ENCODE measurements at places on chromosomes 1 and 21. TPM values are rescaled to one million over a fixed set of nuclear protein-coding genes. Genes with fewer than 3 reads are reported as not detected.

GRCh38 chr1:94888201-94888600 lies 38.7 kb downstream of the CNN3 start:
- no peak for DNase-seq
- H3K27me3 ChIP-seq, result no peaks in the 10 kb centered on the region
- H3K4me3 ChIP-seq, result no peak overlapping the region
- H3K36me3 ChIP-seq, result peaks cover 9% of the 10 kb centered on the region

GRCh38 chr1:226784081-226785049 lies 45.3 kb upstream of the ITPKB start:
- H3K27ac ChIP-seq, result no peak overlapping the region
- peaks cover 3% of the 10 kb centered on the region for H3K27me3 ChIP-seq
- H3K36me3 ChIP-seq, result no peaks in the 10 kb centered on the region
- no peak for DNase-seq
- no peak overlapping the region for H3K4me3 ChIP-seq
- peaks cover 8% of the 10 kb centered on the region for H3K4me1 ChIP-seq

DNA sequence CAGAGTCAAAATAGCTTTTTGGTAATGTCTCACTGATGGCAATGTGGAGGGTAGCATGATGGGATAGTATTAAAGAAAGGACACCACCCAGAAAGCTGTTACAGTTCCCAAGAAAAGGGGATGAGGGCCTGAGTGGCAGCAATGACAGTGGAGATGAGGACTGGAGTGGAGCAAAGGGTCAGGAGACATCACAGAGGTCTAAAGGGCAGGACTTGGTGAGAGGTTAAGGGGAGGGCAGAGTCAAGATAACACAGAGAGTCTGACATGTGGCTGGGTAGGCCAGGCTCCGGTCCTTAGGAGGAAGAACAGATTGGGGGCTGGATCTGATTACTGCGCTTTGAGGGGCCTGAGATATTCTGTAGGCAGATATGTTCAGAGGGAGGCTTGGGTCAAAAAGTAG lies 19.3 kb downstream of the ELF3 start:
- H3K4me3 ChIP-seq, result no peak overlapping the region
- H3K4me1 ChIP-seq, result peaks cover 16% of the 10 kb centered on the region
- no peak for DNase-seq
- no peaks in the 10 kb centered on the region for H3K27me3 ChIP-seq

Gene RBP7
- total RNA-seq, result not detected

- no peaks in the 10 kb centered on the region for H3K27me3 ChIP-seq
- H3K27ac ChIP-seq, result peak overlapping the region; percentile 93
- H3K4me1 ChIP-seq, result peaks cover 91% of the 10 kb centered on the region
- DNase-seq, result no peak
- H3K36me3 ChIP-seq, result no peaks in the 10 kb centered on the region
- H3K4me3 ChIP-seq, result peak overlapping the region; percentile 29
Measured at GRCh38 chr21:38289705-38290485, 33.1 kb downstream of the KCNJ15 start.

DNA sequence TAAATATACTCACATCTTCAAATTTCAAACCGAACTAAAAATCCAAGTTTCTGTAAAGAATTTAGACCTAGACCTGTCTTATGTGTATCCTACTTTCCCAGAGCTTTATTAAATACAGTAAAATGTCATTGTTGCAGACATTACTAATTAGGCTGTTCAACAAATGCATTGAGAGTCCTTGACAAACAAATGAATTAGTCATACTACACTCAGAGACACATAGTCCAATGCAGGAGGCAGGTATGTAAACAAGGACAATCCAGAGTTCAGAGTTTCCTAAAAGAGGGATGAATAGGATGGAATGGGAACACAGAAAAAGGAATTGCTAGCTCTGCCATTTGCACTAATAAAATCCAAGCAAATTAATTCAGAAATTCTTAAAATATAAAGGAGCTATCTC lies 1.6 kb upstream of the EGLN1 start:
- H3K4me3 ChIP-seq, result no peak overlapping the region
- H3K27me3 ChIP-seq, result no peaks in the 10 kb centered on the region
- H3K36me3 ChIP-seq, result no peaks in the 10 kb centered on the region
- no peak overlapping the region for H3K27ac ChIP-seq
- DNase-seq, result no peak
- peaks cover 35% of the 10 kb centered on the region for H3K4me1 ChIP-seq

Measured in chondrocyte (in vitro differentiated cells).